Activated T-cell treated with anti-CD3 and anti-CD28 coated beads, Interleukin-2, amount 50 U/mL, for 4 hours (primary cell): ENCODE measurements at places on chromosomes 7 and 10. TPM values are rescaled to one million over a fixed set of nuclear protein-coding genes. Genes with fewer than 3 reads are reported as not detected.

Gene MINDY4
- total RNA-seq: 1.6 TPM

Gene FGL2
- total RNA-seq: 0.11 TPM

Gene CALD1
- total RNA-seq: 1.6 TPM

- no peak for DNase-seq
Measured at GRCh38 chr7:158264881-158265742, 322.5 kb downstream of the PTPRN2 start.

Gene FIGNL1
- 40.7 TPM for total RNA-seq

DNA sequence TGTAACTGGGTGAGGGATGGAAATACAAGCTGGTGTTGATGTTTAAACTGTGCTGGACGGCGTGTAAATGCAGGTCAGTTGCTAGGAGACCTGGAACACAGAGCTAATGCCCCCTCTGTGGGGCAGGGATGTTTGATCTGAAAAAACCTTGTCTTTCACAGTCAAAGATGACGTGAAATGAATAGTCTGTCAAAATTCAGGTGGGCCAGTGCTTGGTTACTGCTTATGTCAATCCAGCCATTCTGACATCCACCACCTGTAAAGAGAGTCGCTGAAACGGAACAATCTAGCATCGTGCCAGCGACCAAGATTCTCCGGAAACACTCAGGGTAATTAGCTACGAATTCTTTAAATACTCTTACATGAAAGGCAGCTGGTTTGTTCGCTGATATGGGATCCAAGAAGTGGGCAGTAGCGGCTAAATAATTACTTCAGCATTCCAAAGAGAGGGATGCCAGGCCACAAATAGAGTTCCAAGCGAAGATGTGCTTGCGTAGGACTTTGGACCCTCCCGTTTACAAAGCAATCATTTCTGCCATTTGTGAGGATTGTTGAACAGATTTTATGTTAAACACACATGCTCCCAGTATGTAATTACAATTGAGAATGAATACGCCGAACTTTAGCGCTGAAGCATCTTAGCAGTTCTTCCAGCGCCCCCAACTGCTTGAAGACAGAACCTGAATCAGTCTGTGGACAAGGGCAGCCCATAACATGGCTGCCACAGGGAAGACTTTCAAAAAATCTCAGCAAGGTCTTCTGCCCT, 7.3 kb upstream of the ASB4 start:
- no peak for DNase-seq

Gene DDX21
- total RNA-seq: 443 TPM

DNA sequence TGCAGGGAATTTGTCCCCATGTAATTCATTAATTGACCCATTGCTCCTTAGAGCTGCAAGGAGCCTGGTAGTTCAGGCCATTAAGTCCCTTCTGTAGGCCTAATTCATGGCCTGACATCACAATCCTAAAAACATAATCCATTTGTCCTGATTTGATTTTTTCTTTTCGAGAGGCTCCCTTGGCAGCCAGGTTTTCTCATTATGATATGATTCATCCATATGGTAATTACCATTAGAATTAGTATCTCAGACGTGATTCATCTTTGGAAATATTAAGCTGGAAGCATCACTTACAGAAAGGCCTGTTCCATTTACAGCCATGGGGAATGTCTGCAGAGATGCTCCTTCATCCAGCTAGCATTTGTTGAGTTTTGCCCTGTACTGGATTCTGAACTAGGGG, 128.5 kb downstream of the PLCE1 start:
- DNase-seq: no peak

Gene STK32C
- total RNA-seq: 14.8 TPM

DNA sequence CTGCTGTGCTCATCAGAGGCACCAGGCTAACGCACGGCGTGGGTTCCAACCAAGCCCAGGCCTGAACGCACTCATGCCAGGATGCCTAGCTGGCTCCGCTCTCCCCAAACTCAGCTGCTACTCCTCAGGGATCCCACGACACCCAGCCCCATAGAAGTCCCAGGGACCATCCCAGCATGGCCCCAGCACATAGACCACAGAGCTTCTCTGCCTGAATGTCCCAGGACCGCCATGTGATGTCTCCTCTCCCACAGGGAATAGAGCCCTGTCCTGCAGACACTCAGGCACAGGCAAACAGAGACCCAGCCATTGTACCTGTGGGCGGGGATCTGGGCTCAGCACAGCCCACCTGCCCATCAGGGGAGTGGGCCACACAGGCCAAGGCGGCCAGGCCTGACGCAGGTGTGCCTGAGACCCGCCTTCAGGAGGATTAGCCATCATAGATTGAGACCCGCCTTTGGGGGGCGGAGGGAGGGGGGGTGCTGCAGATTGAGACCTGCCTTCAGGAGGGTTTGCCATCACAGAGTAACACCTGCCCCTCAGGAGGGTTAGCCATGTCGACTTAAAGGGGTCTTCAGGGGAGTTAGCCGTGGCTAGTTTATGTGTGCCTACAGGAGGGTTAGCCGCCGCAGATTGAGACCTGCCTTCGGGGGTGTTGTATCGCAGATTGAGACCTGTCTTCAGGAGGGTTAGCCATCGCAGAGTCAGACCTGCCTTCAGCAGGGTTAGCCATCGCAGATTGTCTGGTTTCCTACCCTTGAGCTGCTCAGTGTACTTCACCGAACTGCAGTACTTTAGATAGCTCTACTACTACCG, 29.0 kb downstream of the RASGEF1A start:
- no peak for DNase-seq

DNA sequence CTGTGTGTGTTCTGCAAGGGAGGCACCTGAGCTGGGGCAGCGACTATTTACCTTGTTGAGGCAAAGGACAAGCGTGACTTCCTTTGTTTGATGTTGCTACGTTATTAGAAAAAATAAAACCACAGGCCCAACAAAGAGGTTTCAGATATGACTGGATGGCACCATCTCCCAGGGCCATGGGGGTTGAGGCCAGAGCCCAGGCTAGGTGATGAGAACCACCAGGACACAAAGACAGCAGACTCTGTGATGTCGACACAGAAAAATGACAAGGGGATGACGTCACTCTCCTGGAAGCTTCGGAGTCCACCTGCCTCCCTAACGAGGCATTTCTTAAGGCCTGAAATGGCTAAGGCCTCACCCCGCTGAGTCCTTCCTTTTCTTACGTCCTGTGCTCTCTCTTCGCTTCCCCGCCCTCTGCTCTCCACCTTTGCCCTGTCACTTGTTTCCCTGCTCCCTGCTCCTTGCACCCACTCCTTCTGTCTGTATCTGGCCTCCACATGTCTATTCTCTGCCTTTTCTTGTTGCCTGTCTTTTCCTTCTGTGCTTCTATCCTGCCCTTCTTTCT, 83.0 kb upstream of the ADRB1 start:
- no peak for DNase-seq

GRCh38 chr7:68224041-68224741, 1227.6 kb downstream of the TYW1 start:
- no peak for DNase-seq

GRCh38 chr10:51800121-51800520, 100.7 kb upstream of the CSTF2T start:
- DNase-seq: no peak

Gene EMX2
- total RNA-seq: not detected

GRCh38 chr7:128121711-128122530, 90.7 kb upstream of the LRRC4 start:
- DNase-seq: no peak

DNA sequence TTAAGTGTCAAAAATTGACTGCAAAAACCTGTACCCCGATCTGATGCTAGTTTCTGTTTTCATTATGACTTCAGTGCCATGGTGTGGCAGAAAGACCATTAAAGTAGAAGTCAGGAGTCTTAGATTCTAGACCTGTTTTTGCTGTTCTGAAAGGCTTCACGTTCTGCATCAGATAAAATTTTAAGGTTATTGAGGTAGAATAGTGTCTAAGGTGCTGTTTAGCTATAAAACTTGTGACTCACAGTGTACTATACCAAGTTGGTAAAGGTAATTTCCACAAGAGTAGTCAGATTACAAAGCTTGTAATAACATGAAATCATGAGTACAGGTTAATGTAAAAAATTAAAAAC, 38.6 kb downstream of the ZNRF2 start:
- DNase-seq: no peak

Gene FAM13C
- total RNA-seq: not detected

DNA sequence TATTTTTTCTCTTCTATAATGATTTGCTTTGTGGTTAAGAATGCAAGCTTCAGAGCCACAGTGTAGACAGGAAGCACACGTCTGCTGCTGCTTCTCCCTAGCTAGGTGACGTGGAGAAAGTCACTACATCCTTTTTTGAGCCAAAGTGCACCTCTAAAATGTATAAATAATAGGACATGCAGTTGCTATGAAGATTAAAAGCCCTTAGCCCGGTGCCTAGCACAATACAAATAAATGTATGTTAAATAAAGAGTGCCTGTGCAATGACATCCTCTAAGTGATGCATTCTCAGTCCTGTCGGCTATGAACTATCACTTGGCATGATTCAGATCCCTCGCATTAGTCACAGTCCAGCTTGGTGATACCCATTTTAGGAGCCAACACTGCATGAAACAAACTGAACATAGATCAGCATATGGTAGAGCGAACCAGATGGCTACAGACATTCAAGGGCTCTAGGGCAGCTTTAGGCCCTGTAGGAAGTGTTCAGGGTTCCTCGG, 4.8 kb upstream of the TRDMT1 start:
- peak; percentile 33 for DNase-seq

DNA sequence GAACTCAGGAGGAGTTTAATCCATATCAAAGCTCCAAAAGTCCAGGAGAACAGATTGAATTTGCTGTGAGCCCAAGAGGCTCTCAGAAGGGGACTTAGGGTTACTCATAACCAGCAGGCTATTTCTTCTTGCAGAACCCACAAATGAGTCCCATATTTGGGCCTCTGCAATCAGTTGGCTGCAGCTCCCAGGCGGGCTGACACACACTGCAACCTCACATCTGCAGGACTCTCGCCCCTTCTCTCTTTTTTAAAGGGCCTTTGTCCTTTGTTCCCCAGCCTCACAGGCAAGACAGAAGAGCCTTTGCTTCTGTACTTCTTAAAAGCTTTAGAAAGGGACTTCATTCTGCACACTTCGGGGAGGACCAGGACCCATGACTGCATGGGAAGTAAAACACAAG, 26.7 kb downstream of the CREB3L2 start:
- DNase-seq: no peak

DNA sequence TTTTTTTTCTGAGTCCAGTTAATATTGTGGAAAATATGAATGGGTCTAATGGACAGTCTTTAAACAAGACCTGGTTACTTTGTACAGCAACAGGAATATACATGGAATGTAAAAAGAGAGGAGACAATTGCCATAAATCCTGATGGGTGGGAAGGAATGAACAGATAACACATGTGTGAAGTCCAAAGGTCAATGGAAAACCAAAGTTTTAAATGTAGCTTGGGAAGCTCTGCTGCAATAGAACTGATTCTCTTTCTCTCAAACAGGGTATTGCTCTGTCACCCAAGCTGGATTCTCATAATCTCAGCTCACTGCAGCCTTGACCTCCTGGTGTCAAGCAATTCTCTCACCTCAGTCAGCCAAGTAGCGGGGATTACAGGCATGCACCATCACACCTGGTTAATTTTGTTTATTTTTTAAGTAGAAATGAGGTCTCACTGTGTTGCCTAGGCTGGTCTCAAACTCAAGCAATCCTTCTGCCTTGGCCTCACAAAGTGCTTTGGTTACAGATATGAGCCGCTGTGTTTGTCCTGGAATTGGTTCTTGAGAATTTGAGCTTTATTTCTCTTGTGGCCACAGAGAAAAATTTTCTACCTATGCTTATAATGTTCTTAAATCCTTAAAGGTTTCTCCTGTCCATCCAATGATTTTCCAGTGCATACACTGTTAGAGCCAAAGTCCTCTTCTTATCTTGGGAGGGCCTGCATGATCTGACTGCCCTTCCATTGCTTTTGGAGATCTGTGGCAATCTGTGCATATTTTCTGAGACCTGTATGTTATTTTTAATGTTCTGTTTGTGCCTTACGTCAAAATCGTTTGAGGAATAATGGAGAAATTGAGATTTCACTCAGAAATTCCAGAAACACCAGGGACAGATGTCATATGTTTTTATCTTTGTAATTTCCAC, 30.7 kb upstream of the ZNF92 start:
- no peak for DNase-seq

- DNase-seq: no peak
Measured at GRCh38 chr7:140402178-140402835, 1.6 kb upstream of the RAB19 start.

- DNase-seq: no peak
Measured at GRCh38 chr7:79504607-79505389, 51.3 kb upstream of the MAGI2 start.

DNA sequence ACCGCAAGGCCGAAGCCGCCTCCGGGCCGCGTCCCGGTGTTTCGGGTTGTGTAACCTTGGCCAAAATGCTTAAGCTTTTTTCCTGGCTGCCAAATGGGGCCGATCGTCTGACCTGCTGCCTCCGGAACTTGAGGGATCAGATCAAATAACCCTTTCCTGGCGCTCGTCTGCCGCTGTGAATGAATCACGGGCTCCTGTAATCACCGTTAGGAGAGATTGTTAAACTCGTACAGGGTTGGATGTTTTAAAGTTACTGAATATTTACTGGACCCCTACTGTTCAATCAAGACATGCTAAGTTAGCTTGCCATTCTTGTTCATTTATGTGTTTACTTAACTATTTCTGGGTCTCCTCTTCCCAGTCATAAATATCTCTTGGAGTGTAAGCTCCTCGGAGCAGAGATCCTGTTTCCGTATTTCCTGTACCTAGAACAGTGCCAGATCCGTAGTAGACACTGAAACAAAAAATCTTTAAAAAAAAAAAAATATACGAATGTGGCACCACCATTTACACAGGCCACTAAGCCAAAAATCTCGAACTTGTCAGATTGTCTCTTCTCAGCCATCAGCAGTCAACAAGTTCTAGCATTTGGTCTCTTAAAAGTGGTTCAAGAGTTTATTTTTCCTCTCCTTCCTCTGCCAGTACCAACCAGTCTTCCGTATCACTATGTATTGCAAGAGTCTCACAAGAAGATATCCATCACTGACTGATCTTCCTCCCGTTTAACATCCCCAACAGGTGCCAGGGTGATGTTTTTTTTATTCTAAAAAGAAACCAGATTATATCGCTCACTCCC, 650 bp upstream of the TM9SF3 start:
- DNase-seq: peak; percentile 54

Gene ZNF789
- total RNA-seq: 9.4 TPM

Gene CDHR1
- 0.22 TPM for total RNA-seq

- DNase-seq: no peak
Measured at GRCh38 chr10:132362151-132362611, 30.2 kb downstream of the LRRC27 start.

Gene PAX4
- total RNA-seq: not detected

- no peak for DNase-seq
Measured at GRCh38 chr7:47573758-47574481, 8.0 kb downstream of the TNS3 start.
